Breast epithelium (tissue), 4 donors: ENCODE measurements at places on chromosomes 1 and 21.

DNA sequence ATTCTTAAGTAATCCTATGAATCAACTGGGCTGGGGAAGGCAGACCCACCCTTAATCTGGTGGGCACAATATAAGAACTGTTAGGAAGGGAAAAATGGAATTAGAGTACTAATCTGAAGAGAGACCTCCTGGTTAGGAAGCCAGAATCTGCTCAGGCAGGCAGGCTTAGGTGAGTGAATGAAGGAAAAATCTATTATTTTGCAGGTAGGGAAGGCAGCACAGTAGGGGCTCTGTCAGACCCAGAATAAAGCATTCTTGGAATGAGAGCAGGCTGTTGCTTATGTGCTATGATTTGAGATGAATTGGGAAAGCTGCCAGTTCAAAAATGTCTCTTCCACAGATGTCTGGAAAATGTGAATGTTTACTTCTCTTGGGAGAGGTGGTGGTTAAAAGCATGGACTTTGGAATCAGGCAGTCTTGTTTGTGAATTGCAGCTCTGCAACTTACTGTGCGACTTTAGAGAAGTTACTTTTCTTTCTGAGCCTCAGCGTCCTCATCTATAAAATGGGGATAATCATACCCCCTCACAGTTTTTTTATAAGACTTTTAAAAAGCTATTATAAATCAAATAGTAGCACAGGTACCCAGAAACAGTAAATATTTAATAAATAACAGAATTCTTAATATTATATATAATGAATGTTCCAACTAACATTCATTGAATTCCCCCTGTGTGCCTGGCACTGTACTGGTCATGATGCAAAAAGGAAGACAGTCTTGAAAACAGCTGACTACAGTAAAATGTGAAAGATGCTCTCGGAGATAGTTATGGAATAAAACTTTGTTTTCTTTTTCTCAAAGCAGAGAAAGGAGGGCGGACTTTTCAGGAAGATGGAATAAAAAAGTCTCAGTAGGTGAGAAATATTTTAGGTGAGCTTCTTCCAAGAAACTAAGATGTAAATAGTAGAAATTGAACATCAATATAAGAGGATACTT, 15.3 kb upstream of the ZNF644 start:
- no peak overlapping the region for H3K4me3 ChIP-seq
- no peaks in the 10 kb centered on the region for H3K27me3 ChIP-seq
- H3K36me3 ChIP-seq: no peaks in the 10 kb centered on the region
- H3K4me1 ChIP-seq: no peaks in the 10 kb centered on the region
- no peak overlapping the region for H3K27ac ChIP-seq
- DNase-seq: no peak

DNA sequence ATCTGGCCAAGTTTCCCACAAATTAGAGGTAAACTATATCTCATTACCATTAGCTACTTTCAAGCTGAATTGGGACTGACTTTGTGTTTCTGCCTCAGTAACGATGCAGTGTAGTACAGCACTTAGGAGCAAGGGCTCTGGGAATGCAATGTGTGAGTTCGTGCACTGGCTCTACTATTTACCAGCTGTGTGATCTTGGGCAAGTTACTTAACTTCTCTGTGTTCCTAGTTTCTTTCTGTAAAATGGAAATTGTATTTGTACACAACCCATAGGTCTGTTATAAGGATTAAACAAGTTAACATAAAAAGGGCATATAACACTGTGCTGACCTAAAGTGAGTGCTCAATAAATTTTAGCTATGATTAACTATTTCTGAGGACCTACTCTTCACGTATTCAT, 65.0 kb upstream of the CSF1 start:
- no peak for DNase-seq
- H3K4me1 ChIP-seq: no peaks in the 10 kb centered on the region
- H3K36me3 ChIP-seq: no peaks in the 10 kb centered on the region
- no peaks in the 10 kb centered on the region for H3K27me3 ChIP-seq
- no peak overlapping the region for H3K27ac ChIP-seq

GRCh38 chr1:203601716-203602309, 24.8 kb upstream of the ATP2B4 start:
- no peaks in the 10 kb centered on the region for H3K36me3 ChIP-seq
- DNase-seq: no peak
- H3K27me3 ChIP-seq: no peaks in the 10 kb centered on the region

GRCh38 chr21:10464975-10465374, 56.4 kb upstream of the TPTE start:
- no peaks in the 10 kb centered on the region for H3K36me3 ChIP-seq
- no peaks in the 10 kb centered on the region for H3K27me3 ChIP-seq
- H3K27ac ChIP-seq: no peak overlapping the region
- H3K4me3 ChIP-seq: no peak overlapping the region
- no peaks in the 10 kb centered on the region for H3K4me1 ChIP-seq

GRCh38 chr1:204407295-204407971, 4.2 kb downstream of the PPP1R15B start:
- H3K4me1 ChIP-seq: no peaks in the 10 kb centered on the region
- peaks cover 7% of the 10 kb centered on the region for H3K36me3 ChIP-seq
- H3K27me3 ChIP-seq: no peaks in the 10 kb centered on the region
- H3K4me3 ChIP-seq: peak overlapping the region; percentile 95

- no peak for DNase-seq
- no peaks in the 10 kb centered on the region for H3K27me3 ChIP-seq
- no peak overlapping the region for H3K4me3 ChIP-seq
- H3K36me3 ChIP-seq: no peaks in the 10 kb centered on the region
- H3K27ac ChIP-seq: no peak overlapping the region
These were observed 46.1 kb upstream of the ABCG1 start for GRCh38 chr21:42172596-42173483.

GRCh38 chr1:100184536-100184935, 6.5 kb upstream of the LRRC39 start:
- H3K4me3 ChIP-seq: no peak overlapping the region
- no peak overlapping the region for H3K27ac ChIP-seq
- no peaks in the 10 kb centered on the region for H3K36me3 ChIP-seq
- DNase-seq: no peak
- H3K27me3 ChIP-seq: no peaks in the 10 kb centered on the region

DNA sequence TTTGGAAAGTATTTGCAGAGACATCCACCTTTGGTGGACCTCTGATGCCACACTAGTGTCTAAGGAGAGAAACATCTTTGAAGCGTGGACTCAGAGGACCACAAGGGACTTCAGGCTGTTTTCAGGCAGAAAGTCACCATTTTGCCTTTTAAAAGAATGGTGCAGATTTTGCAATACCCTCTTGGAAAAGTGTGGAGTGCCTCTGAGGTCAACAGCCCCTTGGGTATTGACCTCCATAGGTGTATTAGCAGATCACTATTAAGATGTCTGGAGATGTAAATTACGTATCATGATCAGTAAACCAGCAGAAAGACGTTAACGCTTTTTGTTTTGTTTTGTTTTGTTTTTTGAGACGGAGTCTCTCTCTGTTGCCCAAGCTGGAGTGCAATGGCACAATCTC, 87.0 kb downstream of the INTS7 start:
- no peak for DNase-seq
- no peak overlapping the region for H3K27ac ChIP-seq
- H3K27me3 ChIP-seq: no peaks in the 10 kb centered on the region
- H3K36me3 ChIP-seq: no peaks in the 10 kb centered on the region
- H3K4me1 ChIP-seq: no peaks in the 10 kb centered on the region
- no peak overlapping the region for H3K4me3 ChIP-seq

- H3K36me3 ChIP-seq: no peaks in the 10 kb centered on the region
- no peaks in the 10 kb centered on the region for H3K27me3 ChIP-seq
- DNase-seq: no peak
- peak overlapping the region; percentile 66 for H3K27ac ChIP-seq
- H3K4me1 ChIP-seq: no peaks in the 10 kb centered on the region
These were observed 43.9 kb upstream of the TACSTD2 start for GRCh38 chr1:58620926-58621325.

- peak overlapping the region; percentile 96 for H3K4me3 ChIP-seq
- H3K4me1 ChIP-seq: peaks cover 9% of the 10 kb centered on the region
- no peaks in the 10 kb centered on the region for H3K27me3 ChIP-seq
- H3K27ac ChIP-seq: peak overlapping the region; percentile 97
These were observed 615 bp downstream of the CLIC4 start for GRCh38 chr1:24745711-24746413.

- H3K27ac ChIP-seq: no peak overlapping the region
- no peaks in the 10 kb centered on the region for H3K4me1 ChIP-seq
- no peak overlapping the region for H3K4me3 ChIP-seq
- no peak for DNase-seq
- peaks cover 3% of the 10 kb centered on the region for H3K27me3 ChIP-seq
These were observed 132.2 kb downstream of the CASZ1 start for GRCh38 chr1:10664251-10664650.
